ENCODE measurements at places on chromosomes 4 and X.

- no peak for DNase-seq
These were observed 58.3 kb downstream of the LEF1 start for GRCh38 chr4:108110450-108110849.

GRCh38 chrX:13464599-13465275, 104.7 kb upstream of the EGFL6 start:
- no peak for DNase-seq

DNA sequence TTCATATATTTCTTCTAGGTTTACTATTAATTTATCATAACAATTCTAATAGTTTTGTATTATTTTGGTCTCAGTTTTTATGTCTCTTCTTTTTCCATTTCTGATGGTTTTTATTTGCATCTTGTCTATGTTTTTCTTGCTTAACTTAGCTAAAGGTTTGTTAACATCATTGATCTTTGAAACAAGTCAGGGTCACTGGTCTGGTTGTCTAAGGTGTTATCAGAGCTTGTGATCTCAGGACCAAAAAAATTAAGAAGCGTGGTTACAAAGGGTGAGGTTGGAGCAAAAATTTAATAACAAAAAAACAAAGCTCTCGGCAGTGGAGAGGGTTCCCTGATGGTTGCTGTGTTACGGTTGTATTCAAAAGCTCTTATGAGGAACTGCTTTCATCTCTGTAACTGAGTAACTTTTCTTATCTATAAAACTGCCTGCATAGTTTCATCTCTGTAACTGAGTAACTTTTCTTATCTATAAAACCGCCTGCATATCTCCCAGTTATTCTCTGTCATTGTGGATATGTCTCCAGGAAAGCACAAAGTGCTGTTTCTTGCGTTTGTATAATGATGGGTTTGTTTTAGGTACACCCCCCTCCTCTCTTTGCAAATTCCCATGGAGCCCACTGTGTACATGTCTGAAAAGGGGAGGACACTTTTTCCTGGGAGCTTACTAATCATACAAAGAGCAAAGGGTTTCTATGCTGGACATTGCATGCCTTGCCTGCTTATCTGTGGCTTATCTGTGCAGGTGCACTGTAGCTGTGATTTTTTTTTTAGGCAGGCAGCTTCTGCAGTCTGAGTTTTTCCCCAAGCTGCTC, 62.4 kb upstream of the UGT2B15 start:
- no peak for DNase-seq

DNA sequence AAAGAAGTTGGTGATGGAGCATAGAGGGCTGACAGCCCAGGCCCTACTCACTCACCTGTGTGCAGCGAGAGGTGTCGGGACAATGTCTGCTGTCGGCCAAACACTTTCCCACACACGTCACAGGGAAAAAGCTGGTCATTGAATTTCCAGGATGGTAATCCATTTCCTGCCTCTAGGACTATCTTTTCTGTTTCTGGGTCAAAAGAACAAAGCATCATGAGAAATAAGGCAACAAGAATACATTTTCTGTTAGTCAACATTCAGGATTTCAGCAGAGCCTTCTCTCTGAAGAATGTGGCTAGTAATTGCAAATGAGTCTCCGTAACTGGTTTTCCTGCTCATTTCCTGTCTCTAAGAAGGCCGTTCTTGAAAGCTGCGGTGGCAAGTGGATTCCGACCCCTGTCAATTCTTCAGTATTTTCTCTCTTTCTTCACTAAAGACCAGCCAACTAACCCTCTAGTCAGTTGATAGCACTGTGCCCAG, 99.4 kb downstream of the C4orf51 start:
- no peak for DNase-seq

DNA sequence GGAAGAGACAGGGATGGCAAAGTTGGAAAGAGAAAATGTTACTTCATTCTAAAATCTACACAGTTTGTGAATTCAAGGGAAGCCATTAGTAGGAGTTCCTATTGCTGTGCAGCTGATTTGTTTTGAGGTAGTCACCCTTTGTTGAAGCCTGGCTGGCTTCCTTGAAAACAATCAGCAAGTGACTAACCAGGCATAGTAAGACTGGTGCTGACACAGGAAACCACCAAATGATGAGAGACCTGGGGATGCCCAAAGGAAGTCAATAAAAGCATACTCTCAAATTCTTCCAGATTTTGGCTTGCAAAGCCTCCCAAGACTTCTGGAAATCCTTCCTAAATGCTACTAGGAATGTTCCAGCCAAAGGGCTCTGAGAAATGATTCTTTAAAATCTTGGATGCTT, 23.9 kb upstream of the PRDM8 start:
- DNase-seq = no peak

DNA sequence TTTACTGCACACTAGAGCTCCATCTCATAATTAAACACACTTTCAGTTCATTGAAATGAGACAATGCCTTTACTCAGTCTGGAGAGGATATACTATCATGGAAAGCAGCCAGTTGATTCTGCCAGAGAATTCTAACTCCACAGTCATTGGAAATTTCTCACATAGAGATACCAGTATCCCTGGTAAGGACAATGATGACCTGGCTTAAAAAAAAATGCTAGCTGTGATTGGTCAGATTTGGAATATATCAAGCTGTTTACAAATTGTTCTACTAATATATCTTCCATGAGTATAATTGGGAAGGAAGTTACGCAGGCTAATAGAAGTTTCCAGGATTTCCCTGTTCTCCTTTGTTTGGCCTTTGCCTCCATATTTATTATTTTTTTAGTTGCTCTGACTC, 34.5 kb upstream of the TLL1 start:
- no peak for DNase-seq

DNA sequence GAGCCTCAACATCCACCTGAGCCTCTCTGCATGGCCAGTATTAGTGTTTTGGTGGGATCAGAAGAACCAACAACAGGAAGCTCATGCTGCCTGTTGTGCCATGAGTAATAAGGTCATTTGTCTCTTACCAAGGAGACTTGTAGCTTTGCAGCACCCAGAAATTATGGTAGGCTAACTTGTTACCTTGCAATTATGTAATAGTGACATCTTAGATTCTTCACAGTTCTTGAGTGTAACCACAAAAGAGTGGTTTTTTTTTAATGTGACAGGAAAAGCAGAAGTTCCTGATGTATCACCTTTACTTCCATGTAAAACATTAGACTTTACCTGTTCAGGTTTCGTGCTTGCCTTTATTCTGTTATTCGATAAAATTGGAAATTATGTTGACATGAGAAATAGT, 263.9 kb upstream of the CXXC4 start:
- no peak for DNase-seq

GRCh38 chr4:124931050-124931449, 218.5 kb upstream of the ANKRD50 start:
- no peak for DNase-seq

- DNase-seq = no peak
These were observed 2.7 kb downstream of the TKTL1 start for GRCh38 chrX:154298312-154298711.

DNA sequence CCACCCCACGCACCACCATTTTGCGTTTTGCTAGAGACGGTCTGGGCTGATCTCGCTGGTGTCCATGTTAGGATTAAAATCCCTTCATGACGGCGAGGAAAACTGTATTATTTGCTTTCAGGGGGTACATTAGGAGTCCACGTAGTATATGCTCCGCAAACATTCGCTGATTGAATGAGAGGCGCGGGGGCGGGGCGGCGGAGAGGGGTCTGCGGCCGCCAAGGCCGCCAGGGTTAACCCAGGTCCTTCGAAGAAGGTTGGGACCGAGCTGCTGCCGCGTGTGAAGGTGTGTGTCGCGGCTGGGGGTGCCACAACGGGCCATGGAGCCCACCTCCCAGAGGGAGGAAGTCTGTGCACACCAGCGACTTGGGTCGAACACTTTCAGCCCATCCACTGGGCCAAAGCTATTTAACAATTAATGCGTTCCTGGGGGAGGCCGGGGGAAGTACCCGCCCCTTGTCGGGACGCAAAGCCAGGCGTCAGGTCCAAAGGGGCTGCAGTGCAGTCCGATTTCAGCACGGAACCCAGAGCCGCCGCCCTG, 6.4 kb upstream of the PITX2 start:
- no peak for DNase-seq

GRCh38 chr4:20299515-20299914, 47.8 kb downstream of the SLIT2 start:
- no peak for DNase-seq

GRCh38 chr4:158159718-158160094, 13.1 kb downstream of the GASK1B start:
- DNase-seq = no peak

- DNase-seq = no peak
These were observed 880.1 kb upstream of the INTU start for GRCh38 chr4:126752702-126753101.

DNA sequence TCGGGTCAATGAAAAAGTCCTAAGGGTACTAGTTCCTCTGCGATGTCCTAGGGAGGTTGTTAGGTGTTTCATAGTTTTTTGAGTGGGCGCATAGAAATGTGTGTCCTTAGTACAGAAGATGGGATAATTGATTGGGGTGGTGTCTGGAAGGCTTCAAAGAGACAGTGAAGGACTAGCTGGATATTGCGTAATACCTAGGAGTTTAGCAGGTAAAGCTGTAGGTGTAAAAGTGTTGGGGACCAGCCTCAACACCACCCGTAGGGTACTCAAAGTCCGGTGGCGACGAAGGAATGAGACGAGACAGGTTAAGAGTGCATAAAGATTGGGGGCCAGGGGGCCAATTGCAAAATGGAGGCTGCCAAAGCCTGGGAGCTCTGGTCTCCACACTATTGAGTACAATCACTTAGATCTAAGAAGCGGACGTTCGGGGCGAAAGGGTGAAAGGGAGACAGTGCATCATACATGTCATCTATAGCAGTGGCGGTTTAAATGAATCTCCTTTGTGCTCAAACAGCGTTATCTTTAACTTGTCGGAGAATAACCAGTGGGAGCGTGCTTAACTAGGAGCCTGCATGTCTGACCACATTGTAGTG, 1.0 kb downstream of the TRMT44 start:
- no peak for DNase-seq

GRCh38 chr4:180456928-180457327, 1786.3 kb upstream of the TENM3 start:
- DNase-seq = no peak

DNA sequence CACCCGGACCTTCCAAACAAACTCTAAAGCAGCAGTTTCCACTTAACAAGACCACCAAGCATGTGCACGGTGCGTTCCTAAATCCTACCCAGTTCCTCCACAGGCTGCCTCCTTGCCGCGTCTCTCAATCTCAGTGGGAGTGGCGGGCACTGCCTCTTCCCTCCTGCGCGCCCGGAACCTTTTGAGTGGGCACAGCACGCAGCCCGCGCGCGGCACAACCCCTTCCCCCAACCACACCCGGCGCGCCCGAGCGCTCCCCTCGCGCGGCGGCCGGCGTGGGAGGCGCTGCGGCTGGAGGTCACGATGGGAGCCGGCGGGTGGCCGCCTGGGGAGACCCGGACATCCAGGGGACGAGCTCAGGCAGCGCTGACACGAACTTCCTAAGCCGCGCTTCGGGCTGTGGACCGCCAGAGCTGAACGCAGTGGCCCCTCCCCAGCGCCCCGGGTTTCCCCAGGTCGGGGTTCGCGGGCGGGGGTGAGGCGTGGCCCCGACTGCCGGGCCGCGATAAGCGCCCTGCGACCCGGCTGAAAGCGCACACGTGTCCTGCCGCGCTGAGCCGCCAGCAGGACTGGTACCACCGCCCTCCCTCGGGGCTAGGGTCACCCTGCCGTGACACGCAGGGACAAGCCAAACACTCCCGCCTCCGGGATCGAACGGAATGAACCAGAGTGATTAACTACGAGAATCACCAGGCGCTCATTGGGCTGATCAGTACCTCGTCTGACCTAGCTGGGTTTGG, at the start of gene ABCG2:
Gene ABCG2 (minus strand): TSS at position 151 of the 740 bp plus-strand sequence. CDS start 18,644 bp downstream, outside the sequence.
- no peak for DNase-seq

DNA sequence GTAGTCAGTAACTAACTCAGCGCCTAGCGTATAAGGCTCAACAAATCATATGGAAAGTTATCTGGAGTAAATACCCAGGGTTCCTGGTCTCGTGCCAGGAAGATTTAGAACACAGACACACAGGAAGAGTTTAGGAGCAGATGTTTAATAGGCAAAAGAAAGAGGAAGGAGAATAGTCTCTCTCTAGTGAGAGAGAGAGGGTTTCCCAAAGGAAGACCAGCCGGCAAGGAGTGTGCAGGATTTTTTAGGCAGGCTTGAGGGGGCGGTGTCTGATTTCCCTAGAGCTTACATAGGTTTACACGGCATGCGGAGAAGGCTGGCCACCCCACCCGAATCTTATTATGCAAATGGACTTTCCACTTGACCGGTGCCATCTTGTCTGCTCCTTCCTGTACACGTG, 284.0 kb upstream of the FRG1 start:
- no peak for DNase-seq

GRCh38 chrX:125621588-125621927, 301.9 kb downstream of the TEX13C start:
- DNase-seq = no peak

DNA sequence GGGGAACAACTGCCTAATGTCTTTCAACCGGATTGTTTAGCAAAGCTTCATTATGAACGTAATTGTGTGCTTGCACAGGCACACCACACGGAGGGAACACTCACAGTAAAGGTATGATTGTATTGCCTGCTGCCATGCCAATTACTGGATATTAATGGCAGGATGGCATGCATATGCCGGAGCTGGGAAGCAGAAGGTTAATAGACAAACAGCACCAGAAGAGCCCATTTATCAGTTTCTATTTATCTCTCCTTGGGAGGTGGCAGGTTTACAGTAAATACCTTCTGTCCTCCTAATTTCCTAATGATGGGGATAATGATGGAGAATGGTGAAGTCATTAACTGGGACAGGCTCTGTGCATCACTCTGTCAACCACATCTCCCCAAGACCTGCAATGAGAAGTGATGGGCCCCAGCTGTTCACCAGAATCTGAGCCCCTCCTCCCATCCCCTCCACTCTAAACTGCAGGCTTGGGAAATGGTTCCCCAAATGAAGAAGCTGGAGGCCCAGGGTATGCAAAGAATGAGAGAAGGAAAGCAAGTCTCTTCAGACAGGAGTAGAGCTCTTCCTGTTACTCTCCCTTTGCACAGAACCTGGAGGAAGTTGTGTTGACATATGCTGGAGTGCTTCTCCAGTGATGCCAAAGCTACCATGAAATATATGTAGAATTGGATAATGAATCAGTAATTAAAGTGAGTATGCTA, 160.8 kb downstream of the NAA11 start:
- no peak for DNase-seq

DNA sequence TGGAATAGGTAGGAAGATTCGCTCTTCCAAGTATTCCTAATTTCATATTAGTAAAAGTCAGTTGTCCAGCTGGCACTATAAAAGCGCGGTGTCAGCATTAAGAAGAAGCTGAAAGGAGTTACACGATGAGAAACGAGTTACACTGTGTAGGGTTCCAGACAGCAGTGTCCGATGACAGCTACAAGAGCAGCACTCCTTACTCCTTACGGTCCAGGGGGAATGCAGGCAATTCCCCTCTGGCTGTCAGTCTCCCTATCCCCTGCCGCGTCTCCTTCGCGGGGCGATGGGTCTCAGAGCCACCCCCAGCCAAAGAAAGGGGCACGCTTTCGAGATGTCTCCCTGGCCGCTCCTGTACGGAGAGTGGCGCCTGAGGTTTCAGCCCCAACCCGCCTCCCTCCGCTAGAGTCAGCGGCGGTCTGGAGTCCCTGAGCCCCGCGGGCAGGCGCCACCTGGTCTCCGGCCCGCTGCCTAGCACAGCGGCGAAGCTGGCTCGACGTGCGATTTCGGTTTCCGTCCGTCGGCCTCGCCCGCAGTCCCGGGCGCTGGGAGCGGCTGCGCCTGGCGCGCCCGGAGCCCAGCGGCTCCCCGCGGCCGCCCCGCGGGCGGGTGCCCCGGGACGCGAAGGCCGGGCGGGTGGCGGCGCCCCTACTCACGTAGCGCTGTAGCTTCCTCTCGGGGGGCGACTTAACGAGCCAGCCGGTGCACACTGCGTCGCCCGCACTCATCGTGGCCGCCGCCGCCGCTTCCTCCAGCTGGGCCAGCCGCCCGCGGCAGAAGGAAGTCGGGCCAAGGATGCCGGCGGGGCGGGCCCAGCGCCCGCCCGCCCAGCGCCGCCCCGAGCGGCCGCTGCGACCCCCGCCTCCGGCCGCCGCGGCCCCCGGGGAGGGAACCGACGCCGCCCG, at the start of gene GAB3:
Gene GAB3 (minus strand): TSS at position 777 of the 902 bp plus-strand sequence. CDS start 52 bp downstream, at position 725.
- DNase-seq = no peak

Data from NCI-H2029 treated with DMSO at 0.1 percent for 48 hours (cell line).